CD4-positive, alpha-beta T cell treated with Interleukin-12 subunit alpha and Interleukin-12 subunit beta, for 1 hour (primary cell): ENCODE measurements at places on chromosomes 1 and 21.

DNA sequence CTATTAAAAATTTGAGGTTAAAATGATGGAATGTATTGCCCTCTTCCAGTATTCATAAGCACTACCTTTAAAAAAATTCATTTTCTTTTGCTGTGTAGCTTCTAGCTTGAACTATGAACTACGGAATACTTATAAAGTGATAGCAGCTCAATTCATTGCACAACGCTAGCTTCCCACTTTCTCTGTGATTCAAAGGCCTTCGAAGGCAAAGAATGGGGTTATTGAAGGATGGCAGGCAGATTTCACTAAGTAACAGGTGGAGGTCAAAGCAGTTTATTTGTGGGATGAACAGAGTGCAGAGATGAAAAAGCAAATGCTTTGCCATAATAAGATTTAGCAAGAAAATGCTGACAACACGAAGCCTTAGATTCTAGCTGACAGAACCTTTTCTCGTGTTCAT is 290.6 kb downstream of the NFIA start:
- no peak for DNase-seq

GRCh38 chr1:154623358-154623757 is 15.4 kb upstream of the ADAR start:
- DNase-seq, result no peak

DNA sequence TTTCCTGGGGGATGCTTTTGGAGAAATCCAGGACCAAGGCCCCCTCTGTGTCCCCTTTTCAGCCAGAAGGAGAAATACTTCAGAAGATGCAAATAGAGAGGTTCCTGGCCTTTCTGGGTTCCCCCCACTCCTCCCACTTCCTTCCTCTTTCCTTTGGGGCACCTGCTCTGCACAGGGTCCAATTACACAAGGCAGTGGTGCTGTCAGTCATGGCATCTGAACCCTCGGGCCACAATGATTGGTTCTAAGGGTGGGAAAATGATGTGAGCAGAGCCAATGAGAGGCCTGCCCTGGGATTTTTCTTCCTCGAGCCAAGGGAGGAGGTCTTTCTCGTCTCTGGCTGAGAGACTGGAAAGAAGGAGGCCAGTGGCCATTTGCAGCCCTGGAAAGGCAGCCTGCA is 282.2 kb downstream of the NPHP4 start:
- no peak for DNase-seq

GRCh38 chr1:151858030-151858746 is 4.7 kb upstream of the THEM5 start:
- no peak for DNase-seq

DNA sequence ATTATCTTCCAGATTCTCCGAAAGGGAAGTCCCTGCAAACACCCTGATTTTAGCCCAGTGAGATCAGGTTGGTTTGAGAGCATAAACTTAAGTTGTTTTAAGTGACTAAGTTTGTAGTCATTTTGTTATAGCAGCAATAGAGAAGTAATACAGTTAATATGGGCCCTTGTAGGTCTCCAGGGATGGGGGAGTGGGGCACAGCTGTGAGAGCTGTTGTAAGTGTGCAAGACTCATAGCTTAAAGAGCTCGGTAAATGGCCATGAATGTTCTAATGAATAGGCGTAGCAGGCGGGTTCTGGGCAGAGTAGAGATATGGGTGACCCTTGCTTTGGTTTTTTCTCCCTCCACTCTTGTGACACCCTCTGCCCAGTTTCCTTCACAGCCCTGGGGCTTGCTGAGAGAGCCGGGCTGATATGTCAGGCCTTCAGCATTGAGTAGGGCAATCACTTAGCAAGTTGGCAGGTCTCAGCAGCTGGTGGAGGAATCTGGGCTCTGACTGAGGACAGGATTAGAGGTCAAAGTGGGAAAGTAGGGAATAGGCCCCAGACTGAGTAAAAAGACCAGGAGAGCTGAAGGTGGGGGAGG is 16.0 kb upstream of the ID3 start:
- no peak for DNase-seq

DNA sequence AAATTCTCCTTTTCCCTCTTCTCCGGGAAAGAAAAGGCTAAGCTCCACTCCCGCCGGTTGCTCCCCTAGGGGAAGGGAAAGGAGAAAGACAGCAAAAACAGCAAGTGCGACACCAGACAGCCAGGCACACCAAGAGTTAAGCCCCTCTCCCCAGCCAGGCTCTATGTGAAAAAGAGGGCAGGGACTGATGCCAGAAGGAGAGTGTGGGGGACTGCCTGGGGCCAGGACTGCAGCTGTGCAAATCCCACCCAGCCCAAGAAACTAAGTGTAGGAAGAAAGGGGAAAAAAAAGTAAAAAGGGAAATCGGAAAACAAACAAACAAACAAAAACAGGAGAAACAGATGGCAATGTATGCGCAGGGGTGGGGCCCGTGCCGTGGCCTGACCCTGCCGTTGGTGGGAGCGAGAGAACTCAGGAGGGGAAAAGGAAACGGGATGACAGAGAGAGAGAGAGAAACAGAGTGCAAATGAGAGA is 27.7 kb upstream of the FMO1 start:
- DNase-seq, result no peak

DNA sequence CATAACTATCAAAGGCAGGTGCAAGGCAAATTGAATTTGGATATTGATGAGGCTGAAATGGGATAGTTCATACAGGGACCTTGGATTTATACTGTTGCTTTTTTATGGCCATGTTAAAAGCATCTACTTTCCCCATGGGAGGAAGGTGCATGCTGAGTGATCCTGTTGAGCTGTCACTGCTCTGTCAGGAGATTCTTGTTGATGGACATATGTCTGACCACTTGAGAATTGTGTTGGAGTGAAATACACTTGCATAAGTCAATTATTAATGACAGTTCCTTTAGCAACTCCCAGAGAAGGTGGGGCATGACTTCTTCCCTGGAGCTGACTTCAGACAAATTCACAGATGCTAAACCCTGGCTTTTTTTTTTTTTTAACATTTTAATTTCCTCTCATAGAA is 58.4 kb upstream of the DYNLT5 start:
- DNase-seq, result no peak

GRCh38 chr1:71357708-71358107 is 276.9 kb upstream of the ZRANB2 start:
- DNase-seq, result no peak

DNA sequence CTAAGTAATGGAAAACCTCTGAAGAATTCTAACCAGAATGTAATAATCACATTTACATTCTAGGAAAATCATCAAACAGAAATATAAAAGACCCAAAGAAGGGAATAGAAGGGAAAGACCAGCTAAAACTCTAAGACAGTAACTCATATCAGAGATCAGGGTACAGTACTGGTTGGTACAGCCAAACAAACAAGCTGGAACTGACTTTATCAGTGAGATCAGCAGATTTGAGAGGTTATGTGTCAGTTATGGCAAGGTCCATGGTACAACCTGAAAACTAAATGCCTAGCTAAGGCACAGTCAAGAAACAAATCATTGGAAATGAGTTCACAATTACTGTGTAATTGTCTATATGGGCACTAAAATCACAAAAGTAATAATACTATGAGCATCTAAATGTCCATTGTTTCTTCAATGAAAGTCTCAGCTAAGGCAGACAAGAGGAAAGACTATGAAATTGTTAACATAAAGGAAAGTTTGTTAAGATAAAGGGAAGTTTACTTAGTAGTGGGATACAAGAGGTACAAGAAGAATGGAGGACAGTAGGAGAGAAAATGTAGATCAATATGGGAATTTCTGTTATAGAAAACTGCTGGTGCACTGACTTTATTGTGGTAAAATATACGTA is 75.8 kb downstream of the TRIM33 start:
- no peak for DNase-seq

- no peak for DNase-seq
Observed at GRCh38 chr1:70327306-70328076, 27.0 kb downstream of the ANKRD13C start.

GRCh38 chr1:87916965-87917364 is 588.3 kb downstream of the LMO4 start:
- DNase-seq, result no peak

DNA sequence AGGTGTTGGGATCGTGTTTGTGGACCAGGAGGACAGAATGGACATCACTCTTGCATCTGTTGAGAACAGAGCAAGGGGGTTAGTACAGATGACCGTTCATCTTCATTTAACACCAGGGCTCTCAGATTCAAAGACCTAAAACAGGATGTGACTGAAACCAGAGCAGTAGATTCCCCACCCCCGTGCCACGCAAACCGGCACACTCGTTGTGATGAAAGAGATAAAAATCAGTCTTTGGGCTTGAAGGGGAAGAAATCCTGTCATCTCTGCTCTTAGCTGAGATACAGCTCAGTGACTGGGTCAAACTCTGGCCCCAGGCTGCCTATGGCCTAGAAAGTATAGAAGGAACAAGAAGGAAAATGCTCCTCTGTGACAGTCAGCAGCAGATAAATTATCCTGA is 146.2 kb upstream of the KRTAP19-8 start:
- DNase-seq, result peak; percentile 70

- DNase-seq, result no peak
Observed at GRCh38 chr1:103517380-103518047, 8.0 kb upstream of the RNPC3 start.

- no peak for DNase-seq
Observed at GRCh38 chr1:67836769-67837168, 3.5 kb upstream of the GNG12 start.

DNA sequence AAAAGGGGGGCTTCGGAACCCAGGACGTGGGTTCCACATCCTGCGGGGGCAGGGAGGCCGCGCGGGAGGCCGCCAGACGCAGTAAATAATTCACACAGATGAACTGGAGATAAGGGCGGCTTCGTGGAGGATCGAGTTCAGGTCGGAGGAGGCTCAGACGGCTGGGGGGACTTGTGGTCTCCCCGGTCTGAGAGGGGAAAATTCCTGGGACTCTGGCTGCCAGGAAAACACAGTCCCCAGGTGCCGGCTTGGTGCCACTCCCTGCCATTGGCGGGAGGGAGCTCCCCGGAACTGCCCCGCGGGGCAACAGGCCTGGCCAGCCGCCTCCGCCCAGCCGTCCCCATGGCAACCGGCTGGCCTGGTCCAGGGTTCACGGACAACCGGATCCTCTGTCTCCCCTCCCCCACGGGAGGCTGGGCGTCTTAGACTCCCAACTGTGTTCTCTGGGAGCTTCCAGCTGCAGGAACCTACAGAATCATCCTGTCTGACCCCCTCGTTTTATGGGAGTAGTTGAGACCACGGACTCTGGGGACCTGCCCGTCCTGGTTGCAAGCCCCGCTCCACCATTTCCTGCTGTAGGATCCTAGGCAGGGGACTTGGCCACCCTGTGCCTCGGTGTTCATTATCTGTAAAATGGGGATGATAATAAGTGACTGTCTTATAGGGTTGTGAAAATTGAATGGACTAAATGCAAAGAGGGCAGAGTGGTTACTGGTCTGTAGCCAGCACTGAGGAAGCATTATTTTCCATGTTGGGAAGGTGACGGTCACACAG is 9.6 kb downstream of the CAMK2N1 start:
- no peak for DNase-seq

DNA sequence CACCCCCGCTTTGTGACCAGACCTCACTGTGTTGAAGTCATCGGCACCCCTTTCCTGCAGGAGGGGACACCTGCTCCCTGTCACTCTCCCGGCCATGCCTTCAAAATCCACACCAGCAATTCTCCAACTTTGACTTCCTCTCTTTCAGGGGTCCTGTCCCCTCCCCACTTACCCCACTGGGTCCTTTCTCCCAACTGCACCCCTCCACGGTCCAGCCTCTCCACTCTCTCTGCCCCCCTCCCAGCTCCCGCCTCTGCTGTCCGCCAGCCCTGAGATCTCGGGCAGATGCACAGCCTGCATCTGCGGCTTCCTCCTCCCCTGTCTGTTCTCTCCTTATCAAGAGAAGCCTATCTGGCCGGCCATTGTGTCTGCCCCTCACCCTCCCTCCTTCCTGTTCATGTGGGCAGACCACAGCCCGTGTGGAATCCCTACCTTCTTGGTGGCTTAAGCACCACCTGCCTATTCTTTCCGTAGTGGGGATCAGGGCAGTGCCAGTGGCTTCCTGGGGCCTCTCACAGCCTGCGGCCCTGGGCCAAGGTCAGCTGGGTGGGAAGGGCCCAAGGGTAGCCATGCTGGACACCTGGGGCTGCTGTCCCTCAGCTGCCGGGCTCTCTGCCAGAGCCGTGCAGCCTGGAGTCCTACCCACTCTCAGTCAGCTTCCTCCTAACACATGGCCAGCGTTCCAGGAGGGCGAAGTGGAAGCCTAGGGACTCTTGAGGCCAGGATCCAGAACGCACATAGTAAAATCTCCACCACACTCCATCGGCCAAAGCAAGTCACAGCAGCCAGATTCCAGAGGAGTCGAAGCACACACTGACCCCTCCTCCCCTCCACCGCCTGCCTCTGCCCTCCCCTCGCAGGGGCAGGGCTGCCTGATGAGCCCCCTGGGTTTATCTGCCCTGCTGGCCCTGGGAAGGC is 5.1 kb upstream of the HES4 start:
- no peak for DNase-seq

DNA sequence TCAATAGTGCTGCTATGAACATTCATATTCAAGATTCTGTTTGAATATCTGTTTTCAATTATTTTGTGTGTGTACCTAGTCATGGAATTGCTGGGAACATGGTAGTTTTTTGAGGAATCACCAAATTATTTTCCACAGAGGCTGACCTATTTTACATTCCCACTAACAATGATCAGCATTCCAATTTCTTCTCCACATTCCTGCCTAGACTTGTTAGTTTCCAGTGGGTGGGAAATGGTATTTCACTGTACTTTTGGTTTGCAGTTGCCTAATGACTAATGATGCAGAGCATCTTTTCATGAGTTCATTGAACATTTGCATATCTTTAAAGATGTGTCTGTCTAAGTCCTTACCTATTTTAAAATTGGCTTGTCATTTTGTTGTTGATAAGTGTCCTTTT is 1182.6 kb upstream of the B3GALT2 start:
- DNase-seq, result no peak
